EL (cell line): ENCODE measurements at places on chromosomes 2 and 18.

GRCh38 chr2:220509966-220510365 lies 882.5 kb downstream of the SLC4A3 start:
- DNase-seq, result peak; percentile 20

DNA sequence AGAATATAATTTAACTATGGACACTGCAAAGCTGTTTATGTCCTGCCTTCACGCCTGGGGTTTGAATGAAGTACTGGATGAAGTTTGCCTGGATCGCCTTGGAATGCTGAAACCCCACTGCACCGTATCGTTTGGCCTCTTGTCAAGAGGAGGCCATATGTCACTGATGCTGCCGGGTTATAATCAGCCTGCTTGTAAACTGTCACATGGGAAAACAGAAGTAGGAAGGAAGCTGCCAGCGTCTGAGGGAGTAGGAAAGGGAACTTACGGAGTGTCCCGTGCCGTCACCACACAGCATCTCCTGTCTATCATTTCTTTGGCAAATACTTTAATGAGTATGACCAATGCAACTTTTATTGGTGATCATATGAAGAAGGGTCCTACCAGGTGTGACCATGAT lies 105.8 kb downstream of the WDR7 start:
- DNase-seq, result no peak

DNA sequence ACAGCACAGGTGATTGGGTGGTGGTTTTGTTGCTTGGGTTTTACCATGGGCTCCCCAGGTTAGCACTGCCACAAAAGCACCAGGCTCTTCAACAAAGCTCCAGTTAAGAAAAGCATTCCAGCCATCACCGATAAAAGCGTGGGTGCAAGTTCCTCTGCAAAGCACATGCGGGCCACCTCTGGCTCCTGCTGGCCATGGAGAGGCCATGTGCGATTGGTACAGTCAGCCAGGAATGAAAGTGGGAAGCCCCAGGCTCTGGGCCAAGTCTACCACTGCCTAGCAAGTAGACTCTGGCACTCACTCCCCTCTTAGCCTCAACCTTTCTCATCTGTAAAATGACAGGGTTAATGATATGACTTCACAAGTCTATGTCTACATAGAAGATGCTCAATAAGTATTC lies 36.0 kb downstream of the BCL11A start:
- peak; percentile 7 for DNase-seq

DNA sequence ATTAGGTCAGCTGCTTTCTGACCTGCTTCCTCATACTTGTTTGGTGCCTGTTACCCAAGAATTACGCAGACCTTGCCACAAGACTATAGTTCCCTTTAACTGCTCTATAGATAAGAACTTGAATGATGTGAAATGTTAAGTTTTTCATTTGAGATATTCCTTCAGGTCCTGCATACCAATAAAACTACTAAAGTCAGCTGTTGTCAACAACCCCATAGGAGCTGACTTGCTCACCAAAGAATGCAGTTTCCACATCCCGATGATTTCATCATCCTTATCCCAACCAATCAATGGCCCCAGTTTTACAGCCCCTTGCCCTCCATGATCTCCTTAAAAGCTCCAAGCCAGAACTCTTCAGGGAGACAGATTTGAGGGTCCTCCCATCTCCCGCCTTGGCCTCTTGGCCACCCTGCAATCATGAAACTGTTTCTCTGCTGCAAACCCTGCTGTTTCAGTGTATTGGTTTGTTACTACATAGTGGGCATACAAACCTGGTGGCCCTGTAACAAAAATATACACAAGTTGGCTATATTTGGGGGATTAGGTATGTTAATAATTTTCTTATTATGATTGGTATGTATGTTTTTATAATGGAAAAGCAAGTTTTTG lies 396.3 kb upstream of the CHST9 start:
- no peak for DNase-seq

DNA sequence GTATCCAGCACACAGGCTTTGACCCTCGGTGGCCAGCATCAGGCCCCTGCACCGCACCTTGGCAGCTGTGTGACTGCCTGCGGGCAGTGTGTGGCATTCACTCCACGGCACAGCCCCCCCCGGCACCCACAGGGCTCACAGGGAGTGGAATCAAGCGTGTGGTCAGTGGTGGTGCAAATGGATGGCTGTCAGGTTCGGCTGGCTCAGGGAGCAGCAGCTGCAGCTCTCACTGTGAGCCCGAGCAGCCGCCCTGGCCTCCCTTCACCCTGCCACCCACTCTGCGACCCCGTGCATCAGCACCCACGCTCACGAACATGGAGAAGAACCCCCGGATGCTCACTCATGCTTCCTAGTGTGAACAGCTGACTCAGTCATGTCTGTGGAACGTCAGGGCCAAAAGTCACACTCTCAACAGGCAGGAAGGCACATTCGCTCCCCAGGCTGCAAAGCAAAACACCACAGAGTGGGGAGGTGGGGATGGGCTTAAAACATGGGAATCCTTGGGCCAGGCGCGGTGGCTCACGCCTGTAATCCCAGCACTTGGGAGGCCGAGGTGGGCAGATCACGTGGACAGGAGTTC lies 41.5 kb upstream of the GPC1 start:
- DNase-seq, result peak; percentile 56

GRCh38 chr18:23451491-23451890 lies 1.6 kb upstream of the RIOK3 start:
- no peak for DNase-seq

GRCh38 chr2:148495586-148495985 lies 149.0 kb upstream of the EPC2 start:
- DNase-seq, result no peak

DNA sequence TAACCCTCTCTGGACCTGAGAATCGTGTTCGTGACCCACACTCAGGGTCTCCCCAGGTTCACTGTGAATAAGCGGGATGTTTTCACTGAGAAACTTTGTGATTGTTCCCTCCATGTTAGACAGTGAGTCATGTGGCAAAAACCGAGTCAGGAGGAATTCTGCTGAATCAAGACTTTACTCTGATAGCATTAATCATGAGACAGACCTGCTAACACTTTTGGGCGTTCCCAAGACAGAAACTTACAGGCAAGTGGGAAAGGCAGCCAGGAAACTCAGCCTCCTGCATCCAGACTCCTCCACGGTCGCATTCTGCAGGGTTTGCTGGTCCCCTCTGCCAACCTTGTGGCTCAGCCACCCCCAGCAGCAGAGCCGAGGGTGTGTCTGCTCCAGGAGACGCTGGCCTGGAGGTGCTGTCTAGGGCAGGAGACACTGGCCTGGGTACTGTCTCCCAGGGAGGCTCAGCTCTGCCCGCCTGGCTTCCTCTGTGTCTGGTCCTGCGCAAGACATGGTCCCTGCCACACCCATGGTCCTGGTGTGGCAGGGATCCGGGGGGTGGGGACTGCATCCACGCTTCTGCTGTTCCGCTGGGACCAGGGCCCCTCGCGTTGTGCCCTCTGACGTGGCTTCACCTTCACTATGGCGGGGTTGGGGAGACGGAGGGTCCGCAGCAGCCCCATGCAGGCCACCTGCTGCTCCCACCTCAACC lies 177.4 kb downstream of the TWIST2 start:
- DNase-seq, result peak; percentile 73

DNA sequence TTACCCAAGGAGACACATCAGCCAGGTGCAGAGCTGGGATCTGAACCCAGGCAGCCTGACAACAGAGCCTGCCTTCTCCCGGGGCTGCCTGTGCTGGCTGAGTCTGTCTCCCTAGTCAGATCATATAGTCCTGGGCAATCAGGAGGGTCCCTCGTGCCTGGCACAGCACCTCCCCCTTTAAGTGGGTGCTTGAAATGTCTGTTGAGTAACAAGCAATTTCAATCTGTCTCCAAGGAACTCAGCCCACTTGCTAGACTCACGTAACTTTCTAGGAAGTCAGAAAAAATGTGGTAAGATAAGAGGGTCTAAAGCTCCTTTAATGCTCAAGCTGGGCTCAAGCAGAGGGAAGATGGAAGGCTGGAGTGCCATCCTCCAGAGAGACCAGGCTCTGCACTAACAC lies 51.9 kb downstream of the REEP1 start:
- no peak for DNase-seq

DNA sequence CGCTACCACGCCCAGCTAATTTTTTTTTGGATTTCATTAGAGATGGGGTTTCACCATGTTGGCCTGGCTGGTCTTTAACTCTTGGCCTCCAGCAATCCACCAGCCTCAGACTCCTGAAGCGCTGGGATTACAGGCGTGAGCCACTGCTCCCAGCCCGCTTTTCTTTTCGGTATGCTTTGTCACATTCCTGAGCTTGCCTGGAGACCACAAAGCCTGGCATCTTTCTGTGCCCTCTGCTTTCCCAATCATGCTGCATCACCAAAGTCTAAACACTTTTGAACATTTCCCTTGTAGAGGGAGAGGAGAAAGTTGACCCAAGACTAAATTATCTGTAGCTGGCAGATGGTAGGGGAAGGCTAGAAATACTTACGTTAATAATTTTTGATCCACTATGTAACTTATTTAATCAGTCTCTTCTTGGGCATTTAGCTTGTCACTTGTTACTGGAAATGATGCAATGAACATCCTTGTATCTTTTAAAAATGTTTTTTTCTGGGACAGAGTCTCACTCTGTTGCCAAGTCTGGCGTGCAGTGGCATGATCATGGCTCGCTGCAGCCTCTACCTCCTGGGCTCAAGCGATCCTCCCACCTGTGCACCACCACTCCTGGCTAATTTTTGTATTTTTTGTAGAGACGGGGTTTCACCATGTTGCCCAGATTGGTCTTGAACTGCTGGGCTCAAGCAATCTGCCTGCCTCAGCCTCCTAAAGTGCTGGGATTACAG lies 2.7 kb upstream of the NPC1 start:
- peak; percentile 69 for DNase-seq

GRCh38 chr2:43239981-43240765 lies 13.8 kb upstream of the ZFP36L2 start:
- DNase-seq, result no peak

DNA sequence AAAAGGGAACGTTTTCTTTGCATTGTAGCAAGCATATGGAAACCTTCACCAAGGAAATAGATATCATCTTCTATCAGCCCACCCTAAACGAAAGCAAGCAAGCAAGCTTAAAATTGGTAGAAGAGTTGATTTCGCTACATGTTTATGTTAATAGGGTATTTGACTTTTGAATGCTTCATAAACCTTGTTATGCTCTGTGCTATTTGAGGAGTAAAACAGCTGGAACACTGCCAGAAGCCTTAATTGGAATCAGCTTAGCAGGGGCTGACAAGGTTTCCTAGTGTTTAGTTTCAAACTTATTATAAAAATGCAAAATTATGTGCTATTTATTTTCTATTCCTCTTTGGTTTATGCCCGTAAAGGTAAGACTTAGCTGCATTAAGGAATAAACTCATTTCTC lies 70.6 kb upstream of the LINC00305 start:
- no peak for DNase-seq

DNA sequence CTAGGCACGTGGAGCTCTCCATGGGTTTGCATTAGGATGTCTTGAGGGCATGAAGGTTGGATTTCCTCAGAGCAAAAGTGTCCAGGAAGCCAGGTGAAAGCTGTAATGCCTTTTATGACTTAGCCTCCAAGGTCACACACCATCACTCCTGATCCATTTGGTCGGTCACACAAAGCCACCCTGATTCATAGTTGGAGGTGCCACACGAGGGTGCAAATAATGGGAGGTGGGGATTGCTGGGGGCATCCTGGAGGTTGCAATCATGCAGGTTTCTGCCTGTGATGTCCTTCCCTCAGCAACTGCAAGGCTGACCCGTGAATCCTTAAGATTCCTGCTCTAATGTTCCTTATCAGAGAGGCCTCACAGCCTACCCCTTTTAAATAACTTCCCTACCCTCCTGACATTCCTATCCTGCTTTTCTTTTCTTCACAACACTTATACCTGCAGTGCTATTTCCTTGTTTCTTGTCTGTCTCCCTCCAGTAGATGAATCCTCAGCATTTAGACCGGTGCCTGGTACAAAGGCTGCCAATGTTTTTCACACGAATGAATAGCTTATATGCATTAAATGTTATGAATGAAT lies 97.1 kb downstream of the LIPG start:
- DNase-seq, result no peak

- DNase-seq, result no peak
Measured at GRCh38 chr2:168180483-168180882, 66.9 kb downstream of the STK39 start.

- peak; percentile 86 for DNase-seq
Measured at GRCh38 chr2:214604861-214605260, 194.0 kb downstream of the VWC2L start.

GRCh38 chr2:27255660-27256059 lies 7.2 kb downstream of the SLC30A3 start:
- DNase-seq, result peak; percentile 49

DNA sequence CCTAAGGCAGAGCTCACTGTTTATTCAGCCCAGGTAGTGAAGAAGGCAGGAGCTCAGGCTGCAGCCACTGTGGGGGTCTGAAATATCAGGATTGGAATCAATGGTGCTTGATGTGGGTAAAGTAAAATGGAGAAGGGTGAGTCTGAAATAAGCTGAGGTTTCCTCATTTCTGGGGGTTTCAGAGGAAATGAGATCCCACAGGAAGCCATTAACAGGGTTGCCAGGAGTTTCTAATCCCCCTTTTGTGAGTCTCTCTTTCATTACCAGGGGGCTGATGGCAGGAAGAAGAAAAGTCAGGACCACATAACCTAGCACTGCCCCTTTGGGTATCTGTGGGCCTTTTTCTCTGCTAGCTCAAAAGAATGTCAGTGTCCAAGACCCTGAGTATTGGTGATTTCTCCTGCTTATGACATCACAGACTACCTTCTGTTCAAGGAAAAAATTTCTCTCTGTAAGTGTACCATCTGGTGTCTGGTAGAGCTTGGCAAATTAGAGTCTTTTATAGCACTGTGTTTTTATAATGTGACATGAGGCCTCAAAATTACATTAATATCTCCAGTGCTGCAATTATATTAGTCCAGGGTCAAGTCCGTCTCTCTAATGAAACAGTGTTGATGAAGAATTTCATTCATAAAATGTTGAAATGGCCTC lies 56.0 kb downstream of the LBH start:
- no peak for DNase-seq

- no peak for DNase-seq
Measured at GRCh38 chr18:46366751-46367376, 262.7 kb downstream of the HAUS1 start.

- no peak for DNase-seq
Measured at GRCh38 chr2:147548451-147548850, 296.4 kb upstream of the ACVR2A start.

DNA sequence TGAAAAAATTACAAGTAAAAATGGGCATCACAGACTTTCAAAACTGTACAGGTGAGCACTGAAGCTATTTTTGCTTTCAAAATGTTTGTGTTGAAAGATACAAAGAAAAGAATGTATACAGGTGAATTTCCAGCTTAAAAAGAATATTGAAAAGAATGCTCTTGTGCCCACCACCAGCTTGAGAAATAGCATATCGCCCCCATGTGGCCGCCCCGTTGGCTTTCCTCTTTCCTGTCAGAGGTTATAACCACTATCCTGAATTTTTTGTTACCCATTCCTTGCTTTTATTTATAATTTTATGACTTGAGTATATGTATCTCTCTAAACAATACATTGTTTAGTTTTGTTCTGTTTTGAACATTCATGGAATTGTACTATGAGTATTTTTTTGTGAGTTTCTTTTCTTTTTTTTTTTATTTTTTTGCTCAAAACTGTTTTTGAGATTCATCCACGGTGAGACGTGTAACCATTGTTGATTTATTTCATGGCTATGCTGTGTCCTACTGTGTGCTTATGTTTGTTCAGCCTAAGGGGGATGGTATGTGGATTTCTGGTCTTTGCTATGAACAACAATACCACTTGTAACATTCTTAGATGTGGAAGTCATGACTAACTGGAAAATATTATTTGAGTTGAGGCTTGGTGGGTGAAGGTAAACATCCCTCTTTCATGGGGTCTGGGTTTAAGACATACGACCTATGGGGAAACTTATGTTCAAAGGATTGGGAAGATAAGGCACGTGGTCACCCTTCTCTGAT lies 11.6 kb downstream of the TRPM8 start:
- DNase-seq, result peak; percentile 21

GRCh38 chr2:233250985-233251305 lies 528 bp upstream of the ATG16L1 start:
- no peak for DNase-seq
